ENCODE measurements at places on chromosomes 12 and 14.

GRCh38 chr12:98582093-98582492, 11.4 kb upstream of the SLC25A3 start:
- DNase-seq = no peak

DNA sequence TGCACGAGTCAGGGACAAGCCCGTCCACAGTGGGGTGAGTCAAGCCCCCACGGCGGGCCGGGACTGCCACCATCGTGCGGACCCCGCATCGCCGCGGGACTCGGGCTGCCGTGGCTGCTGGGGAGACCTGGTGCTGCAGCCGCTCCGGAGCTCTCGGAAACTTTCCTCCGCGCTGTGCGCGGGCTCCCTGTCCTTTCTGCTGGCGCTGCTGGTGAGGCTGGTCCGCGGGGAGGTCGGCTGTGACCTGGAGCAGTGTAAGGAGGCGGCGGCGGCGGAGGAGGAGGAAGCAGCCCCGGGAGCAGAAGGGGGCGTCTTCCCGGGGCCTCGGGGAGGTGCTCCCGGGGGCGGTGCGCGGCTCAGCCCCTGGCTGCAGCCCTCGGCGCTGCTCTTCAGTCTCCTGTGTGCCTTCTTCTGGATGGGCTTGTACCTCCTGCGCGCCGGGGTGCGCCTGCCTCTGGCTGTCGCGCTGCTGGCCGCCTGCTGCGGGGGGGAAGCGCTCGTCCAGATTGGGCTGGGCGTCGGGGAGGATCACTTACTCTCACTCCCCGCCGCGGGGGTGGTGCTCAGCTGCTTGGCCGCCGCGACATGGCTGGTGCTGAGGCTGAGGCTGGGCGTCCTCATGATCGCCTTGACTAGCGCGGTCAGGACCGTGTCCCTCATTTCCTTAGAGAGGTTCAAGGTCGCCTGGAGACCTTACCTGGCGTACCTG, 1.1 kb downstream of the PDE3A start:
- peak; percentile 80 for DNase-seq

- no peak for DNase-seq
Measured at GRCh38 chr14:82504894-82505293, 971.2 kb upstream of the SEL1L start.

GRCh38 chr14:74501135-74501614, 7.6 kb downstream of the ISCA2 start:
- peak; percentile 62 for DNase-seq

GRCh38 chr12:68871921-68872320, 61.0 kb downstream of the CPM start:
- no peak for DNase-seq

DNA sequence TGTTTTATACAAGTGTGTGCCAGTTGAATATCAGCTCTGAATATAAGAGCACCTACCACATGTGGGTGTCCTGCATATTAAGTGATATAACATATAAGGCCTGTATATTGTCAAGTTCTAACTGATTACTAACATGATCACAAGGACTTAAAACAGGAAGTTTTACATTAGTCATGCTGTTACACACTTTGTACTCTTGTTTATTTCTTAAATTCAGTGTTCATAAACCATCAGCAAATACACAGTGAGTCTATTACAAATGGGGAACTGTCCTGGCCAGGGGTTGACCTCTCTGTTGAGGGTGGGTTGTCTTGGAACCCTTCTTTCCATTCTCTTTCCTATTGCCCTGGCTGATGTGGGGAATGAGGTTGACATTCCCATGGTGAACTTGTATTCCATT, 19.1 kb downstream of the HELB start:
- DNase-seq = no peak

DNA sequence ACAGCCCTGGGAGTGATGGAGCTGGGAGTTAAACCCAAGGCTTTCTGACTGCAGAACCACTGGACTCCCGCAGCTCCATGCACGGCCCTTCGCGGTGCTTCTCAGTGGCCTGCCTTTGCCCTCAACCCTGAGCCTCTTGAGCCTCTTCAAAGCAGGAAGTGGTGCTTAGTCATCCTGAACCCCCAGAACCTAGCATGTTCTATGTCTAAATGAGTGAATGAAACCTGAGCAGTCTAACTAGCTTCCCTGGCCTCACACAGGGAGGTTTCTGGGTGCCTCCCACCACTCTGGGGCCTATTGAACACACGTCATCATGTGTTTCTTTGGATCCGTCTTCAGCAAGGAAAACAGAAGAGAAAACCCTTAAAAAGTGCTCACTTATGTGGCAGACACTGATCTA, 117.9 kb upstream of the SFSWAP start:
- no peak for DNase-seq

- no peak for DNase-seq
Measured at GRCh38 chr14:68211421-68211820, 391.8 kb downstream of the RAD51B start.

- peak; percentile 11 for DNase-seq
Measured at GRCh38 chr12:31362115-31362758, 36.3 kb upstream of the SINHCAF start.

GRCh38 chr12:51729331-51729730, 119.2 kb downstream of the FIGNL2 start:
- no peak for DNase-seq

DNA sequence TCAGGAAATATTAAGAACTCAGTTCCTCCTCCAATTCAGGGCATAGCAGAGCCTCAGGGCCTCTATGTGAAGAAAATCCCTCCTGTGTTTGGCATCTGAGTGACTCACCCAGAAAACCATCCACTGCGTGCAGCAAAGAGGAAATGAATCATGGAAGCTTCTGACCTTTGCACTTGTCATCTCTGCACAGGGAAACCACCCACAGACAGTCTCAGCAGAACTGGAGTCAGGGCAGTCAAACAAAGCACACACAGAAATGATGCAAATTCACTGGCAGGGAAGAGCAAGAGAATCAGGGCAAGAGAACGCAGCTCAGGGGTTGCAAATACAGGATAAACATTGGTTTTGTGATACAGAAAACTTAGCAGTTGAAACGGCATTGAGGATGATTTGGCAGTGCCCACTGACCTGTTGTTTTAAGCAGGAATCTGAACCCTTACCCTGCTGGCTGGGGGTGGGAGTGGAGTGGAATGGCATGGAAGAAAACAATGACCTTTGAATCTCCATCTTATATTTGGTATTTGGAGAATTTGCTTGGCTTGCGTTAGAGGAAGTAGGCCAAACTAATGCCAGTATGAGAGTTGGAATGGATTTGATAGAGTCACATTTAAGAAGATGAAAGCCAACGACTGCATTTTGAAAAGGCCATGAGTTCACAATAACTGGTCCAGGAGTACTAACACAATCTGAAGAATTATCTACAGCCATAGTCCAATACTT, 53.5 kb downstream of the PHLDA1 start:
- DNase-seq = peak; percentile 92

DNA sequence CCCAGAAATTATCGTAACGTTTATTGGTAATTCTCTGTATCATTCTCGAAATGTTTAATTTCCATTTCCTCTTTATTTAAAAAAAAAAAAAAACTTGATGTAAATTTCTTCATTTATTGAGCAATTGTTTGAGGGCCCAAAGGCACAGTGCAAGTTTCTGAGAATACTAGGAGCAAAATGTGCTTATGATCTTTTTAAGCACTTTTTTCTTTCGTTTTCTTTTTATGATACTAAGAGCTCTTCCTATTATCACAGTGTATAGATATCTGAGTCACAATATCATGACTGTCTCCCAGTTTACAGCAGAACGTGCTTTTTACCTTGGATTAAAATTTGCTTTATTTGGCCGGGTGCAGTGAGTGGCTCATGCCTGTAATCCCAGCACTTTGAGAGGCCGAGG, 5.6 kb downstream of the ATP2A2 start:
- DNase-seq = no peak

DNA sequence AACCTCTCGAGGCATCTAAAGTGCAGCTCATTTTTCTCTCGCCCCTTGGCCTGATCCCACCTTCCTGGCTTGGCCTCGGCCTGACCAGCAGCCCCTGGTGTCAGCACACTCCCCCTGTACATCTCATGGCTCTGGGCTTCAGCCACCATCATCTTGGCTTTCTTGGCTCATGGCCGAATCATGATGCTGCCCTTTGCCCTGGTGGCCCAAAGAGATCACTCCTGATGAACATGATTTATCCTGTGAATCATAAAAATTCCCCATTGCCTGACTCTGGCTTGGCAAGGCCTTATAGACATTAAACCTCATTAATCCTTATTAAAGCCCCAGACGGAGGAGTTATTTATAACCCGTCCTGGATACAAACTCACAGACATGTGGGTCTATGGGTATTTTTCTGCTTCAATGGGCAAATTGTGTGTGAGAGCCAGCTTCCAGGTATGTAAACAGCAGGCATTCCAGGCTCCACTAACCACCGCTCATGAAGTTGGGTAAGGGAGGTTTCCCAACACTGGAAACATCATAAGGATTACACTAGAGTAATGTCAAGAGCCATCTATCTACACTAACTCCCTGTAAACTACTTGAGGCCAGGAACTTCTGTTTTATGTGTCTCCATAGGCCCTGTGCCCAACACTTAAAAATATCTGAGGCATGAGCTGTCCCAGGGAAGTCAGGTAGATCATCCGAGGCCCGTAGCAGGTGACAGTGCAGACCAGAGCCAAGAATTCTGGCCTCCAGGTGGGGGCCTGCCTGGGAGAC, 171.2 kb downstream of the TTC8 start:
- DNase-seq = no peak

GRCh38 chr14:88063811-88064210, 58.9 kb downstream of the GPR65 start:
- no peak for DNase-seq

DNA sequence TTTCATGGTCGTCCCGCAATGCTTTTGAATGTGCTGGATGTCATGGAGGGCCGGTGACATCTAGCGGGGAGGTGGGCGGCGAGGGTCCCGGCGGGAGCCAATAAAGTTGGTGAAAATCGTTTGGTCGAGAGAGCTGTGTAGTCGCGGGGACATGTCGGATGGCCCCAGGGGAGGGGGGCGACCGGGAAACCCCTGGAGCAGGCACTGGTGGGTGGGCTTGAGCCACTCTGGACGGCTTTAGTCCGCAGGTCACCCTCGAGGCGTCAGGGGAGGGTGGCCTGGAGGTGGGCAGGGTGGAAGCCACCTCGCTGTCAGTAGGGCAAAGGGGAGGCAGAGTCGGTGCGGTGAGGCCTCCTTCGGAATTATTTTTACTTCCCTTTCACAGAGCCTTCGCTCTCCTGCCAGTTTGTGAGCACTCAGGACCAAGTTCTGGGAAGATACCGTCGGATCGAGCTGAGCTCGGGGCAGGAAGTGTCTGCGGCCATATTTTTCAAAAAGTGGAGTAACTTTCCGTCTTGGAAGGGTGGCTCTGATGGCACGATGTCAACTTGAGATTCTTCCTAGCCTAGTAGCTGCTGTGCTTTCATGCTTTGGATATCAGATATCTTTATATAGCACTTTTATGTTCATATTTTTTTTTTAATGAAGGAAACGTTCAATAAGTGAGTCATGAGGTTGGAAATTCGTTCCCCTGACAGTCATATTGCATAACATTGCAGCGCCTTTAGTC, 28.2 kb downstream of the WBP11 start:
- DNase-seq = no peak

DNA sequence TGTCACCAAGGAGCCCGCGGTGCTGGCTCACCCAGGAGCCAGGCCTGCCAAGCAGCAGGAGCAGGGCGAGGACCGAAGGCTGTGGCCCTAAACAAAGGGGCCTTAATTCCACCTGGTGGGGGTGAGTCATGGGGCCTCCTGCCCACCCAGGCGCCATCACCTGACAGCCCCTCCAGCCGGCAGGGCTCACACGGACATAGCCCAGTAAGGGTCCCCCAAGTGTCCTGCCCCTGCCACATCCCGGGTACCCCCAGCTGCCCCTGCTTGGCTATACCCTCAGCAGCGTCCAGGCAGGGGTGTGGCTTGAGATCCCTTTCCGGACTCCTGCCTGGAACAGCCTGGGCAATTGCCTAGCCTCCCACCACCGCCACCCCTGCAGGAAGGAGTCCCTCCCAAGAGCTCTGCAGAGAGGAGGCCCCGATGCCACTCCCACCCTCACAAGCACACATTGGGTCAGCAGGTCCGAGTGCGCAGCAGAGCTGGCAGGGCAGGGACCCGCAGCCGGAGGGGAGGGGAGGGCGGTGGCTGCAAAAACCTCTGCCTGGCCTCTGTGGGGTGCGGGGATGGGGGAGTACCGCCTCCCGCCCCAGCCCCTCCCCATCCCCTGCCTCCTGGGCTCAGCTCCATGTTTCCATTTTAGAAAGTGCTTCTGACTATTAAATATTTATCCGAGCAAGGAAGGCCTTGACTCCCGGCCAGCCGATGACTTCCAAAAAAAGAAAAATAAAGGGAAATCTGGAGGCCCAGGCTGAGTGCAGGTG, 4.6 kb downstream of the AHNAK2 start:
- no peak for DNase-seq

GRCh38 chr12:106101803-106102202, 37.0 kb downstream of the NUAK1 start:
- DNase-seq = no peak

- DNase-seq = no peak
Measured at GRCh38 chr12:121274036-121274763, 22.3 kb downstream of the CAMKK2 start.

DNA sequence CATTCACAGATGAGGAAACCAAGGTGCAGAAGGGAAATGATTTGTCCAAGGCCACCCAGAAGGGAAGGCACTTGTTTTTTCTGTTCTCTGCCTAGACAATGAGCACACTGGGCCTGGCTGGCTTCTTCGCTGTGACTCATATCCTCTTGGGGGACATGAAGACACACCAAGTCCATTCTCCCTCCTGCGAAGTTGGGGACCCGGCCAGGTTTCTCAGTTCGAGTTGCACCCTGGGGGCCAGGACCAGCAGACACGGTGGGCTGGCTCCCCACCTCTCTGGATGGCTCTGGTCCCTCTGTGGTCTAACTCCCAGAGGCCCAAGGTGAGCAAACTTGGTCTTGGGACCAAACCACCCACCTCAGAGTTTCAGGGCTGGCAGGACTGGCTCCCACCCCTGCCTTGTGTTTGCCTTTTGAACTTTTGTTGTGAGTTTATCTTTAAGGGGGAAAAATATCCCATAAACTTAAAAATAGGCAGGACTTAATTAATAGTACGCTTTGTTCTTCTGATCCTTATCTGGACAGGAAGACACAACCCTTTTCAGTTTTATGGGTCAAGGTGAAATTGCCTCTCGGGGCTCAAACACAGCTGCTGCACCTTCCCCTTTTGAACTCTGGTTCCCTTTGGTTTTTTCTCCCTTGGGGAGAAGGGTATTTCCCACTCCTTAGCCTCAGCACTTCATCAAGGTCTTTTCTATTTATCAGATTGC, 9.0 kb upstream of the MLEC start:
- DNase-seq = no peak

DNA sequence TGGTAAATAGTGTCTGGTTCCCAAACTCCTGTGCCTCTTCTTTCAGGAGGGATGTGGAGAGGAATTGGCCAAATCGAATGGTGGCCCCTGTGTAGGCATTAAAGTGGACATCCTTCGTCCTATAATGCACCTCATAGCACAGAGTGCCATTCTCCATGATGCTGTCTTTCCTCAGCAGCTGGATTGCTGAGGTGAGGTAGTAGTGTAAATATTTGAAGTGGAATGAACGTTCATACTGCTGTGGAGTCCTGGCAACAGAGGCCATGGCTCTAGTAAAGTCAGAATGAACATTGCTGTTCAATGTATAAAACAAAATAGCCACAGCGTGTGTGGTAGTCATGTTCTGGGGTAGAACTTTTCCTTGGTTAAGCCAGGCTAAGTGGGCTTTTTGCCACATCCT, 2.7 kb downstream of the ART4 start:
- DNase-seq = no peak

GRCh38 chr14:22579236-22579635, 9.8 kb downstream of the DAD1 start:
- DNase-seq = no peak

GRCh38 chr12:95838125-95838524, 20.6 kb upstream of the SNRPF start:
- peak; percentile 58 for DNase-seq

GRCh38 chr12:11916771-11917170, 154.0 kb upstream of the BCL2L14 start:
- DNase-seq = no peak
